ENCODE measurements at places on chromosomes 11 and 22. TPM values are rescaled to one million over a fixed set of nuclear protein-coding genes. Genes with fewer than 3 reads are reported as not detected.

Gene ANO3
- 0.23 TPM for total RNA-seq

Gene MSANTD4
- 62.7 TPM for total RNA-seq

Gene SLC6A5
- total RNA-seq = not detected

Gene CCDC73
- not detected for total RNA-seq

Gene OR4P4
- total RNA-seq = not detected

Measured in smooth muscle cell of the umbilical artery (primary cell).